ENCODE measurements at places on chromosomes 2 and 18.

DNA sequence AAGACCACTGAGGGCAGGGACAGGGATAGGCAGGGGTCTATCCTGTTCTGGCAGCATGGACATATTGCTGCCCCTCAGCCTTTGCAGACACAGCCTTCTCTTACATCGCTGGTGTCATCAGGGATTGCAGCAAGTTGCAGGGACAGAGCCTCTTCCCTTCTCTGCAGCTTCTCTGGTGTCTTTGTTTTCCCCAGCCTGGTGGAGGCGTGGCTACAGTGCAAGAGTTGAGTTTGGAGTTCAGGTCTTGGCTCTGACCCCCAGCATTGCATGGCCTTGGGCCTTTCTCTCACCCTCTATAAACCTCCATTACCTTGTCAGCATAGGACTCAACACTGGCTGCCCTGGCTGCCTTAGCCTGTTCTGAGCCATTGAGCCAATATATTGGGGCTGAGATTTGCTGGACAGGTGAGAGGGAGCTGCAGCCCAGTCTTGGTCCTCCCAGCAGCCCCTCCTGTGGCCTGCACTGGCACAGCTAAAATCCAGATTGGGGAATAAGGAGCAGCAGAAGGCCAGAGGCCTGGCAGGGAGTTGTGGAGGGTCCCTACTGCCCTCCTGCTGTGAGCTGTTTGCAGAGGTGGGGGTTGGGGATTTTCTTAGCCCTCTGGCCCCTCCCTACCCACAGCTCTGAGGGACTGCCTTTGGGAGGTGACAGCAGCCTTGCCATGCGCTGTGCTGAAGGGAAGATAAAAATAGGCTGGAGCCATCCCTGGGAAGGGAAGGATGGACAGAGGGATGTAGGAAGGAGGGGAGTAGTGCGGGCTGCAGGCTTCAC lies 22.8 kb downstream of the EHD3 start:
- no peak for DNase-seq

GRCh38 chr2:170481201-170481600 lies 233.9 kb upstream of the SP5 start:
- DNase-seq, result no peak

DNA sequence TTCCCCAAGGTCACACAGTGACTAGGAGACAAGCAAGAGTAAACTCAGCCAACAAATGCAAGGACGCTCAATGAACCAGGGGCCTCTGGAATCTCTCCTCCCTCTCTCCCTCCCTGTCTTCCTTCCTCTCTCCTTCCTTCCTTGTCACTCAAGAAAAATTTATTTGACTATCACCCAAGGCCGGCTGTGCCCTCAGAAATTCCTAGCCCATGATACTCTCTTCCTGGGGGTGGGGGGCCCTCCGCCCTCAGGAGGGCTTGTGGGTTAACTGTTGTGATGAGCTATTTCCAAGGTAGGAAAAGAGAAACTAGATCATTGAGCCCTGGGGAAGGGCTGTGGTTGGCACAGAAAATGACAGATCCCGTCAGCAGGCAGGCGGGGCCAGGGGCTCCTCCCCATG lies 21.7 kb downstream of the INHBB start:
- peak; percentile 72 for DNase-seq

DNA sequence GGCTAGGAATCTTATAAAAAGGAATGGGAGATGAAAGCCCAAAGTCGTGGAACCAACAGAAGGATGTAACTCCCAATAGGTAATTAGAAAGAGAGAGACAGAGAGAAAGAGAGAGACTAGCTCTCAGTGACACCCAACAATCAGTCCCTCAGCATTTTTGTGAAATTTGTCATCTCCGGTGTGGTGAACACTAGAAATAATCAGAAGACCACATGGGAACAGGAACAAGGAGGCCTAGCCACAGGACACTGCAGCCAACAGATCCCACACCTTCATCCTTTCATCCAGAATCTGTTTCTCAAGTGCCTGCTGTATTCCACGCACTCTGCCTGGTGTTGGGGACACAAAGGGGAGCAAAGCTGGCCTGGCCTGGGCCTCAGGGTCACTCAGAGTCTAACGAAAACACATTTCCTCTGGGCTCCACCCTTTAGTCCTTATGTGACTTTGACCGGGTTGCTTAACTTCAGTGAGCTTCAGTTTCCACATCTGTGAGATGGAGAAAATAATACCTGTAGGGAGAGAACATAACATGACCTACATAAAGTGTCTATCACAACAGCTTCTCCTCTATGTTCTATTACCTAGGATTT lies 53.1 kb downstream of the EHD3 start:
- DNase-seq, result peak; percentile 88

GRCh38 chr2:184611361-184612085 lies 13.2 kb downstream of the ZNF804A start:
- peak; percentile 61 for DNase-seq

- no peak for DNase-seq
Measured at GRCh38 chr2:13524492-13524891, 807.8 kb downstream of the TRIB2 start.

DNA sequence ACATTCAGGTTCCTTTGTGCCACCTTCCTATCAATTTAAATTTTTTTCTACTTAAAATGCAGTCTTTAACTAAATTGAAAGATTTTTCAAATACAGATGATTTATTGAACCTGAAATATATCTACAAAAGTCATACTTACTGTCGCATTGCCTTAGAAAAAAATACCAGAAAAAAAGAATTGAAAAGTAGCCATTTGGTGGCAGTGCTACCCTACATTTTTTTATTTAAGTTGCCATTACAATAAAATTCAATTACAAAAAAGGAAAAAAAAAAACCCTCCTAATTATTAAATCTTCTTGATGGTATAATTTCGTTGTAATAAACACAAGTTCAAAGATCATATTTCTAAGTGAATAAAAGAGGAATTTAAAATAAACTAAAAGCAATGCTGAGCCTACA lies 43.4 kb downstream of the DSC3 start:
- no peak for DNase-seq
